ENCODE measurements at places on chromosomes 6 and 20. TPM values are rescaled to one million over a fixed set of nuclear protein-coding genes. Genes with fewer than 3 reads are reported as not detected.
A peak's percentile ranks its signal among the peaks of the same experiment; 100 is the strongest.

The OOEP gene
- total RNA-seq = not detected

The PLCG1 gene
- total RNA-seq = 131 TPM

The ATP6V1G2 gene
- total RNA-seq = 48.2 TPM

The HNF4A gene
- 0.09 TPM for total RNA-seq

The GFOD1 gene
- total RNA-seq = 33.8 TPM

The DEFB132 gene
- total RNA-seq = not detected

The RPS21 gene
- 422 TPM for total RNA-seq

The NMBR gene
- total RNA-seq = 2.5 TPM

DNA sequence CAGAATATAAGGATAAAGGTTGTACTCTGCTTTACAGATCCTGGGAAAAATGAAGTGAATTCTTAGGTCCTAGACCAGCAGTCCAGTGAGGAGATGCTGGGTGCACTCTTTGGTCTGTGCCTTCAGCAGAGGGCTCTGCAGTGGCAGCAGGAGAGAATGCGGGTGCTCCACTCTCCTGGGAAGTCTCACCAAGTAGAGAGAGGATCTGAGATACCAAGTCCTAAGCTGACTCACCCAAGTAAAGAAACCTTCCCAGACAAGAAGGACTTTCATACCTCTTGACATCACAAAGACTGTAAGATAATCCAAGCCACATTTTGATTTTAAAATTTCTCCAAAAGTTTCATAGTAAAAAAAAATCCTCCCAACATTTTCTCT lies 116.9 kb upstream of the EMILIN3 start:
- DNase-seq = no peak

GRCh38 chr20:40449974-40450616 lies 238.9 kb downstream of the MAFB start:
- DNase-seq = no peak

DNA sequence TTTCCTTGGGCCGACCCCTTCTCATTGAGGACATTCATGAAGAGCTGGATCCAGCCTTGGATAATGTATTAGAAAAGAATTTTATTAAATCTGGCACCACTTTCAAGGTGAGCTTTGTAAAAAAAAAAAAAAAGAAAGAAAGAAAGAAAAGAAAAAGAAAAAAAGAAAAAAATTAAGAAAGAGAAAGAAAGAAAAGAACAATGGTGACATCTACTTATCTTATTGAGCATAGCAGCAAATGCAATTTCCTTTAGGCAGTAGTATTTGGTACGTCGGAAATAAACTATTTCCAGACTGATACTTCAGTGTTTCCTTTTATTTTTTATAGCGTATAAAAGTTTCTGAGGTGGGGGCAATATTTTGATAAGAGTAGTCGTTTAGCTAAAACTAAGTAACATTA lies 119.0 kb upstream of the GLP1R start:
- no peak for DNase-seq

GRCh38 chr6:130587778-130588520 lies 222.1 kb downstream of the TMEM200A start:
- no peak for DNase-seq

DNA sequence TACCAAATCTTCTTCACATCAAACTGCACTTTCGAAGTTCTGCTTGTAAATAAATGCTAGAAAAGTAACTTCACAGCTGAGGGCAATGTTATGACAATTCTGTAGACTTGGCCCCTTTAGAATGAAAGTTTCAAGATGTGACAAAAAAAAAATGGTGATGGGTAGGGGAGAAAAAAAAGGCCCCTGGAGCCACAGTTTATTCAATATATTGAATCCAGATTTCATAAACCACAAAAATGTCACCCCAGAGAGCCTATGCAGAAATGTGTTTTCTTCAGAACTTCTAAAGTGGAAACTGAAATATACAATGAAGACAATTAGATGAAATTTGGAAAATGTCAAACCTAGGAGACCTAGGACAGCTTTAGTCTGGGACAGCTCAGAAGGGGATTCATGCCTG lies 143.1 kb downstream of the EDN3 start:
- no peak for DNase-seq

DNA sequence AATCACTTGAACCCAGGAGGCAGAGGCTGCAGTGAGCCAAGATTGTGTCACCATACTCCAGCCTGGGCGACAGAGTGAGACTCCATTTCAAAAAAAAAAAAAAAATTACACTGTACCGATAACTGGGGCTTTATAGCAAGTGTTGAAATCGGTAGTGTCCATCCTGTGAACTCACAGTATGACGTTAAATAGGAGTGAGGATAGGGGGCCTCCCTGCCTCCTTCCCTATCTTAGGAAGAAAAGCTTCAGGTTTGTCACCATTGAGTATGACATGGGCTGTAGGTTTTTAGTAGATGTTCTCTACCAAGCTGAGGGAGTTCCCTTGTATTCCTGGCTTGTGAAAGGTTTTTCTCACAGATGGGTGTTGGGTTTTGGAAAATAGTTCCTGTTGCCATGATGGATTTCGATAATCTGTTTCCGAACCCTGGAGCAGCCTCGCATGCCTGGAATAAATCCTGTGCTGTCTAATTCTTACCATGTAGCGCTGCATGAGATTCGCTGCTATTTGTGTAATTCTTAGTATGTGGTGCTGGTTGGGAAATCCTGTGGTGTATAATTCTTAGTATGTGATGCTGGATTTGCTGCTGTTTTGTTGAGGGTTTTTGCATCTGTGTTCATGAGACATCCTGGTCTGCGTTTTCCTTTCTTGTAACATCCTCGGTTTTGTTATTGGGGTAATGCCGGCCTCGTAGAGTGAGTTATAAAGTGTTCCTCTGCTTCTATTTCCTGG lies 23.6 kb downstream of the NTSR1 start:
- DNase-seq = no peak

- no peak for DNase-seq
Observed at GRCh38 chr20:33835615-33836172, 24.5 kb downstream of the CHMP4B start.

GRCh38 chr20:52972965-52973819 lies 1.0 kb downstream of the TSHZ2 start:
- no peak for DNase-seq

DNA sequence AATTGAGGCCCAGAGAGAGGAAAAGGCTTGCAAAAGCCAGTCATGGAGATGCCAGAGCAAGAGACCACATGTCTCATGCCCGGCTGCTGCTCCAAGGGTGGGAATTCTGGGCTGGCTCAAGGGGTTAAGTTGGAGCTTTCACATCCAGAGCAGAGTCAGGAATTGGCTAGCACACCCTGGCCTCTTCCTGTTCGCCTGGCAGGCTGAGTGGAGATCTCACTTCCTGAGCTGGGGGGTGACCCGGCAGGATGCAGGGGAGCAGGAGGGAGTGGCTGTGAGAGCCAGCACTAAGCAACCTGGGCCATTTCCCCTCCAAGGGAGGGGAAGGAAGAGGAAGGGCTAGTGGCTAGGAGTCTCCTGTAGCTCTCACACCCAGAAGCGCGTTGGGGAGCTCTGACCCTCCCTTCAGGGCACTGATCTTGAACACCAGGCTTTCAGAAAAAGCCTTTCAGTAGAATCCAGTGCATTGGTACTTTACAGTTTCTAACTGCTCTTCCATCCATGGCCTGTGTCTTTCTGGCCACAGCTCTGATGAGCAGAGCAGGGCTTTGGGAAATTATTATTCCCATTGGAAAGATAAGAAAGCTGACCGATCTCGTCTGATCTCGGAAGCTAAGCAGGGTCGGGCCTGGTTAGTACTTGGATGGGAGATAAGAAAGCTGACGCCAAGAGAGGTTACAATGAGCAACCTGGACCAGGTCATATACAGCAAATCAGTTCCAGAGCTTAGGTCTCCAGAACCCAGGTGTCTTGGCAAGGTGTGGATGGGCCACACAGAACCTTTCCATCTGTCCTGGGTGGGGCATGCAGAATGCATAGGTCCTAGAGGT lies 2.2 kb upstream of the CCM2L start:
- peak; percentile 75 for DNase-seq

- DNase-seq = no peak
Observed at GRCh38 chr6:85424981-85425380, 24.9 kb upstream of the NT5E start.

- DNase-seq = peak; percentile 4
Observed at GRCh38 chr6:24910961-24911725, 24.6 kb downstream of the RIPOR2 start.

GRCh38 chr20:45833030-45833882 lies at the start of gene SNX21:
TSS of gene SNX21 (plus strand) at chr20:45833799. CDS start at chr20:45833920, 121 bp downstream.
- DNase-seq = peak; percentile 79

DNA sequence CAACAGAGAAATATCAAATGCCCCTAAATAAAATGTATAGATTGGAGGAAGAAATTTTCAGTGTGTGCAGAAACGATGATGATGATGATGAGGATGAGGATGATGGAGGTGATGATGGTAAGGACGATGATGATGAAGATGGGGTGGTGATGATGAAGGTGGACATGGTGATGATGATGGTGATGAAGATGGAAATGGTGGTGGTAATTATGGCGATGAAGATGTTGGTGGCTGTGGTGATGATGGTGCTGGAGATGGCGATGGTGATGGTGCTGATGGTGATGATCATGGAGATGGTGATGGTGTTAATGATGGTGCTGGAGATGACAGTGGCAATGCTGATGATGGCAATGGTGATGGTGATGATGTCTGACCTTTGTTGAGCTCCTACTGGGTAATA lies 141.2 kb downstream of the DHX35 start:
- DNase-seq = no peak

- no peak for DNase-seq
Observed at GRCh38 chr20:38450412-38450975, 15.4 kb upstream of the SNHG17 start.

DNA sequence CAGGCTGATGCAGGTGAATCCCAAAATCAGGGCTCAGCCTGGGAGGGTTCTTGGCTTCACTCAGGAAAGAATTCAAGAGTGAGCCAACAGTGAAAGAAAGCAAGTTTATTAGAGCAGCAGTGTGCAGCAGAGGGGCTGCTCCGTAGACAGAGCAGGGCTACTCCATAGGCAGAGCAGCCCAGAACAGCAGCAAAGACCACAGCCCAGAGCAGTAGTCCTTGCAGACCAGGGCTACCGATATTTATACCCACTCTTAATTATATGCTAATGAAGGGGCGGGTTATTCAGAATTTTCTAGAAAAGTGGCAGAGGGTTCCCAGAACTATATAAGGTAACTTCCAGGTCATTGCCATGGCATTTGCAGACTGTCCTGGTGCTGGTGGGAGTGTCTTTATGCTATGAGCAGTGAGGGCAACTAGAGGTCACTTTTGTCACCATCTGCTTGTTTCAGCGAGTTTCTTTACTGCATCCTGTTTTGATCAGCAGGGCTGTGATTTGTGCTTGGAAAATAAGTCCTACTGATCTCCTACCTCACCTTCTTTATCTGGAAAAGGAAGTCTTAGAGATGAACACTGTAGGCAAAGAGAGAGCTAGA lies 39.8 kb upstream of the PTPN1 start:
- DNase-seq = no peak

DNA sequence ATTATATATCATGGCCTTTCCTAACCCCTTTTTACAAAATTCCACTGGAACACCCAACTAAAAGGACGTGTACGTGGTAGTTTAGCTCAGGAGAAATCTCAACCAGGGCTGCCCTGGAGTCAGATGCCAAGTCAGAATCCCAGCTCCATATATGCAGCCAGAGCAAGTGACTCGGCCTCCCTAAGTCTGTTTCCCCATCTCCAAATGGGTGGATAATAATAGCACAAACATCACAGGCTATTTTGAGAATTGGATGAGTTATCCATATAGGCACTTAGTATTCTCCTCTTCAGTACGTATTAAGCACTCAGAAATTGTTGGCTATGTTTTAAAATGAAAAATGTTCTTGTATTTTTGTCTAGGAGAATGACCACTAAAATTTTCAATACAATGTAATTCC lies 481.5 kb downstream of the CD109 start:
- no peak for DNase-seq

DNA sequence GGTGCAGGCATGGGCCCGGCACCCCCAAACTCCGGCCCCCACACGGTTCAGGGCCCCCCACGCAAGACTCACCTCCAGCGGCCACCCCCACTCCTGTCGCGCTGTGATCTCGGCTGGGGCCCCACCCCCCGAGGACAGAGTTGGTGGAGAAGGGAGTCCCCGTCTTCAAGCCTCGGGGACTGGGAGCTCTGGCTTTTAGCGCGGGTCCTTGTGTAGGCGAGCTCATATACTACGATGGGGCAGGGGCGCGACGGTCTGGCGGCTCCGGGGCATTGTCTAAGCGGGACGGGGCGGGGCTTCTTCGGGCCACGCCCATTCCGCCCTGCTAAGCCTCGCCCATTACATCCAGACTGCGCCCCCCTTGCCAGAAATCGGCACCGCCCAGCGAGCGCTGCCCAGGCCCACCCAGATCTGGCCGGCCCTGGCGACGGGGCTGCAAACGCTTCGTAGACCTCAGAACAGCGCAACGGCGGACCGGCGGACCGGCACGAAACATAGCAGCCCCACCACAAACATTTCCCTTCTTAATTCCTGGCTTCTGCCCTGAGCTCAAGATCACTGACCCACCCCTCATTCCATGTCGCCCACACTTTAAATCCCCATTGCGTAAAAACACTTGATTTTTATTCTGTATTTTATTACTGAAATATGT lies 1.0 kb upstream of the DDAH2 start:
- DNase-seq = peak; percentile 78

DNA sequence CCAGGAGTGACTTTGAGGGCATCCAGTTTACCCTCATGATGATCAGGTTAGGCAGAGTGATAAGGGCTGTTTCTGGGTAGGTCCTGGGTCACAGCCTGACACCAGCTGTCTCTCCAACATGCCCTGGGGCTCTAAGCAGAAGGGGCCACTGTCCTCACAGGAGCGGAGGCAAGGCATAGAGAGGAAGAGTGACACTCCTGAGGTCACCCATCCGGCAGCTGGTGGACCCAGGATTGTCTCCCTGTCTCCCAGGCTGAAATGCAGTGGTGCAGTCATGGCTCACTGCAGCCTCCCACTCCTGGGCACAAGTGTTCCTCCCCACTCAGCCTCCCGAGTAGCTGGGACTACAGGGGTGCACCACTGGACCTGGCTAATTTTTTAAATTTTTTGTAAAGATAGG lies 12.0 kb downstream of the DLGAP4 start:
- DNase-seq = no peak

DNA sequence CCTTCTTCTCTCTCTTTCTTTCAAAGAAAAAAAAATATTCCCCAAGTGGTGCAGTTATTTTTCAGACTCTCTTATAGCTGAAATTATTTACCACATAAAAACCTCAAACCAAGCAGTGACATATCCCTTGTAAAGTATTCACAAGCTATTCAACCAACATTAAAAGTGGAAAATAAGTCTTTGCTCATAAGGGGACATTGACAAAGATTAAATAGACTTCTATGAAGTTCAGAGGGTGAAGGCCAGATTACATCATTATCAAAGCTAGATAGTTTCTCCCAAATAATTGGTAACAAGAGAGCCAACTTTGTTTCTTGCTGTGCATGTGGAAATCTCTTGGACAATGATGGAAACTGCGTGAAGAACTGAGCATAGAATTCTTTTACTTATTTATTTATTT lies 379.8 kb upstream of the RSPO3 start:
- DNase-seq = no peak

Measured in cerebellum (tissue), 4 donors.